ENCODE measurements at places on chromosomes 7 and 10. TPM values are rescaled to one million over a fixed set of nuclear protein-coding genes. Genes with fewer than 3 reads are reported as not detected.

The CALHM2 gene
- total RNA-seq, result 3.8 TPM

The CD36 gene
- total RNA-seq, result not detected

The CALML5 gene
- not detected for total RNA-seq

The SORBS1 gene
- total RNA-seq, result 4.9 TPM

The UBE2H gene
- total RNA-seq, result 39.1 TPM

The NPSR1 gene
- not detected for total RNA-seq

The PPP1R9A gene
- total RNA-seq, result 2.6 TPM

DNA sequence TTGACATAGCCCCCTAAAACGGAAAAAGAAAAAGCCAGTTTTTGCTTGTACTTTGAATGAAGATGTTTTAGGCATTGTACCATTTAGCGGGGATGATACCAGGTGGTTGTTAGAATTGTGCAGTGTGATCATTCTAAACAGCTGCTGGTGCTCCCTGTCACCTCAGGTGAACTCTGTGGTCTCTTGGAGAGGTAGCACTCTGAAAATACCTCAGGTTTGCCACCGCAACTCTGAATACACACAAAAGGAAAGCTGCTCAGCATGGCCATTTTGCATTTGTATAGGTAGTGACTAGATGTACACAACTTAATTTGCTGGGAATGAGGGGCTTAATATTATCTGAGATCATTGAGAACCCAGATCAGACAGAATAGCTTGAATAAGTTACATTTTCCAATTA lies 52.6 kb downstream of the PLEKHA8 start:
- DNase-seq, result no peak

- DNase-seq, result peak; percentile 17
These were observed 1180.3 kb downstream of the TYW1 start for GRCh38 chr7:68176974-68177373.

DNA sequence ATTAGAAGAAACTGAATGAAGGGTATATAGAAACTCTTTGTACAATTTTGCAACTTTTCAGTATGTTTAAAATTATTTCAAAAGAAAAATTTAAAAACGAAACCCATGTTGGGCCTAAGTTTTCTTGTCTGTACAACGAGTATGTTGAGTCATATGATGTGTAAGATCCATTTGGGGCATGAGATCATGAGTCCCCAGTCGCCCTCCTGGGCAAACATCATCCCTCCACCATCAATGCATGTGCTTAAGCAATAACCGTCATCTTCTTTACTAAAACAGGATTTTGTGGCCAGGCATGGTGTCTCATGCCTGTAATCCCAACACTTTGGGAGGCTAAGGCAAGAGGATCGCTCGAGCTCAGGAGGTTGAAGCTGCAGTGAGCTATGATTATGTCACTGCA lies 54.2 kb upstream of the CDCA7L start:
- peak; percentile 56 for DNase-seq

DNA sequence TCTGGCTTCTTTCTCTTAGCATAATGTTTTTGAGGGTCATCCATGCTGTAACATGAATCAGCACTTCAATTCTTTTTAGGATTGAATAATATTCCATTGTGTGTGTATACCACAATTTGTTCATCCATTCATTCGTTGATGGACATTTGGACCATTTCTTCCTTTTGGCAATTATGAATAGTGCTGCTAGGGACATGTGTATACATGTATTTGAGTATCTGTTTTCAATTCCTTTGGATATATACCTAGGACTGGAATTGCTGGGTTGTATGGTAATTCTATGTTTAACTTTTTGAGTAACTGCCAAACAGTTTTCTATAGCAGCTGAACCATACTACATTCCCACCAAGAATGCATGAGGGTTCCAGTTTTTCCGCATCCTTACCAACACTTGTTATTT lies 39.2 kb downstream of the GBF1 start:
- no peak for DNase-seq

DNA sequence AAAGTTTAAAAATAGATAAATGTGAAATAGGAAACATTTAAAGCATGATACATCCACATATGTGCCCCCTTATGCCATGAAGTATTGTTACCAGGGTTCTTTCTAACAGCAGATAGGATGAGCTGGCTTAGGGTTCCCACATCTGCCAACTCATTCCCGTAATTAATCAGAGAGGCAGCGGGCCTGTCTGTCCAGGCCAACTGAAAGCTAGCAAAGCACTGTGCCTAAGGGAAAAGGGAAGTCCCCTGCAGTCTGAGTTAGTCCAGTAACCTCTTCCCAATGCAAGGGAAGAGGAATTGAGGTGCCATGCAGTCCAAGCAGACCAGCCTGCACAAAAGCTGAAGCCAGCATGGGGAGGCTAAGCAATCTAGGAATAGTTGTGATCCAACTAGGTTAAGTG lies 18.3 kb upstream of the ZC3HAV1L start:
- no peak for DNase-seq

DNA sequence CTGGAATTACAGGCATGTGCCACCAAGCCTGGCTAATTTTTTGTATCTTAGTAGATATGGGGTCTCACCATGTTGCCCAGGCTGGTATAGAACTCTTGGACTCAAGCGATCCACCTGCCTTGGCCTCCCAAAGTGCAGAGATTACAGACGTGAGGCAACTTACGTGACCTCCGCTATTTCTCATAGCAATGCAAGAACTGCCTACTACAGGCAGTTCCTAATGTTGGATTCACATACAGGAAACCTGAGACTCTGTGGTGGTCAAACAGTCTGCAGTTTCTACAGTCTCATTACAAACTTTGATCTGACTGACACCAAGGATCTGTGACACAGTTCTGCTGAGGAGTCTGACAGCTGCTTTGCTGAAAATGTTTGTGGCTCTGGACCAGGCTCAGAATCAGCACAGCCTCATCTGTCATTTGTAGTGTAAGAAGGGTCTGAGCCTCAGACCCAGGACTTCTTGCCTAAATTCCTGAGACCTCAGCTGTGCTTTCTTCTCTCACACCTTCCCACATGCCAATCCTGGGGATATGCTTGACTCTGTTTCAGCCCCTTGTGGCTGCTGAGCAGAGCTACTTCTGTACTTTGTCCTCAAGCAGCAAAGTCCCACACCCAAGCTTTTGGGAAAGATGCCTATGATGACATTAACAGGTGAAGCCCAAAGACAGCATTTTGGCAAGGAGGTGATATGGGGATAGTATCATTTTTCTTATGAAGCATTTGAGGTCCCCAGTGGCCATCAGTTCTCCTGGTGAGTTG lies 48.0 kb upstream of the CYP2C9 start:
- DNase-seq, result no peak
